ENCODE measurements at places on chromosomes 11 and 22.

DNA sequence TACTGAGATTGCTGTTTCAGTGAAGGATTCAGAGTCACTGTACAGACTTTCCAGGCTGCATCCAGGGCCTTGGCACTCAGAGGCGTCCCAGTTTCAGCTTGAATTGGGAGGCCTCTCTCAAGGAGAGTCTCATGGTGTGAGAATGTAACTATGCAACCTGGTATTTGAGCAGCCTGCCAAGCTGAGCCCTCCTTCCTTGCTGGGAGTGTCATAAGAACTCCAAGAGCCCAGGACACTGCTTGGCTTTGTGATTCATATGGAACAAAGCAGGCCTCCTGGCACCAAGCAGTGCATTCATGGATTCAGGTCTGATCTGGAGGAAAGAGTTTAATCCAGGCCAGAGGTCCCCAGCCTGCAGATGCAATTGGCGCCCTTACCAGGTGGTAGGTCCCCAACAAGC lies 171.7 kb downstream of the DBX1 start:
- no peak for DNase-seq

GRCh38 chr22:23014250-23014649 lies 56.1 kb upstream of the GNAZ start:
- no peak for DNase-seq

DNA sequence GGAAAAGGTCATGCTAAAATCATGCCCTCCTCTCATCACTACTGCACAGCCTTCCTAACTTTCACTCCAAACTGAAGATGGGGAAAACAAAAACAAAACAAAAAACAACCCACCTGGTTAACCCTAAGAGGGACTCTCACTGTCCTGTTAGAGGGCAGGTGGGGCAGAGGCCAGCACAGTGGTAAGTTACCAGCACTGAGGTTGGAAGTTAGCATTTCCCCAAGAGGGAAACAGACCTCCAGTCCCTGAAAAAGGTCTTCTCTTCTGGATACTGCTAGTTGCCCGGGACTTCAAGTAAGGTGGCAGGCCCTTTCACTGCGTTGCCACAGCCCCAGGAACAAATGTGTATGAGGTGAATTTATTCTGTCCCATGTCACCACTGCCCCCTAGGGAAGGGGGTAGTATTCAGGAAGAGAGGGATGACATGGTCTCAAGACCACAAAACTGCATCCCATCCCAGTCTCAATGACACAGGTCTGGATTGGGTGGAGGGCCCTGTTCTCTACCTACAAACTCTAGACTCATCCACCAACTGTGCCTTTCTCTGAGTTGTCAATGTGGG lies 792 bp upstream of the ADAMTS8 start:
- DNase-seq, result no peak

DNA sequence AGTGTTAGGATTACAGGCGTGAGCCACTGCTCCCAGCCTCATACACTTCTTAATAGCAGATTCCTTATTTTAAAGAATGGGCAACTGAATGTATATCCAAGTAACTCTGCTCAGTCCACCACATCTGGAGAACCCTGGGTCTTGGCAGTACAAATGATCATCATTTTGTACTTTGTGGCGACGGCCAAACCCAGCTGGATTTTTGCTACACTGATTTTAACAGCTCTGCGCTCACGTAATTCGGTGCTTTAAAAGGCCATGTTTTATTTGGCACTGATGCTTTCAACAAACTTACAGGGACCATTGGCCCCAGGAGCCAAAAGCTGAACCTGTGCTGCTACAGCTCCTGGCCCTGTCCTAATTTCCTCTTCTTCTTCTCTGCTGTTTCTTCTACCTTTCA lies 60.8 kb upstream of the PDE3B start:
- no peak for DNase-seq

DNA sequence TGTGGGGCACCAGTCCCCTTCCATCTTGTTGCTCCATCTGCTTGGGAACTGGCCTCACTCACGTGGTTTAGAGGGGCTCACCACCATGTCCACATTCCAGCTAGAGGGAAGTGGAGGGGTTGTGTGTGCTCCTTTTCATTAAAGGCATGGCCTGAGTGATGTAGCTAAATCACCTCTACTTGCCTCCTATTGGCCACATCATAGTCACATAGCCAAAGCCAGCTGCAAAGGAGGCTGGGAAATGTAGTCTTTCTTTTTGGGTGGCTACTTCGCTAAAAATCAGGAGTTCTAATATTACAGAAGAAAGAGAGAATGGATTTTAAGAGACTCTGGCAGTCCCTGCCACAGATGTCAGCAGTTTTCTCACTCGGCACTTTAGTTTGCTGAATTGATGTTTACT lies 63.0 kb upstream of the ALX4 start:
- DNase-seq, result no peak

Measured in DMS79 treated with DMSO at 0.1 percent for 48 hours (cell line).